ENCODE measurements at places on chromosomes 5 and 9.
A peak's percentile ranks its signal among the peaks of the same experiment; 100 is the strongest.

DNA sequence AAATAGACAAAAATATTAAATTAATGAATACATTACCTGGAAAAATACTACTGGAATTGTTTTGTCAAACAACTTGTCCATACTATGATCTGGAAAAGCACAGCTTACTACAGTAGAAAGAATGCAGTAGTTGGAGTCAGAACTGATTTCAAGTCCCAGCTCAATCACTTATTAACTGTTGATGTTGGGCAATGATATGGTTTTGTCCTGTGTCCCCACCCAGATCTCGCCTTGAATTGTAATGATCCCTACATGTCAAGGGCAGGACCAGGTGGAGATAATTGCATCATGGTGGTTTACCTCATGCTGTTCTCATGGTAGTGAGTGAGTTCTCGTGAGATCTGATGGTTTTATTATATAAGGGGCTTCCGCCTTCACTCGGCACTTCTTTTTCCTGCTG, 247.5 kb downstream of the CD180 start:
- ATAC-seq = no peak

DNA sequence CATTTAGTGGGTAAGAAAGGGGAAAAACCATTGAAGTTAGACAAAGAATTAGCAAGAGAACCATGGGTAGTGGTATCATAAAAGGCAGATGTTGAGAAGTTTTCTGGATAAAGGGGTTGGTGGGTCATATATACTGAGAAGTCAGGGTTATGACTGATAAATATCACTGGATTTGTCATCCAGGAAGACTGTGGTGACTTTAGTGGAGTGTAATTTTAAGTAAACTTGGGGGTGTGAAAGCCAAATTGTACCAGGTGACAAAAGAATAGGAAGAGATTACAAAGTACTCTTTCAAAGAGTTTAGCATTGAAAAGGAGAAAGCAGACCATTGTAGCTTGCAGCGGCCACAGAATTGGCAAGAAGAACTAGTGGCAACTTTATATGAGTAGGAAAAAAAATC, 315.2 kb upstream of the DMAC1 start:
- peak; percentile 76 for ATAC-seq

DNA sequence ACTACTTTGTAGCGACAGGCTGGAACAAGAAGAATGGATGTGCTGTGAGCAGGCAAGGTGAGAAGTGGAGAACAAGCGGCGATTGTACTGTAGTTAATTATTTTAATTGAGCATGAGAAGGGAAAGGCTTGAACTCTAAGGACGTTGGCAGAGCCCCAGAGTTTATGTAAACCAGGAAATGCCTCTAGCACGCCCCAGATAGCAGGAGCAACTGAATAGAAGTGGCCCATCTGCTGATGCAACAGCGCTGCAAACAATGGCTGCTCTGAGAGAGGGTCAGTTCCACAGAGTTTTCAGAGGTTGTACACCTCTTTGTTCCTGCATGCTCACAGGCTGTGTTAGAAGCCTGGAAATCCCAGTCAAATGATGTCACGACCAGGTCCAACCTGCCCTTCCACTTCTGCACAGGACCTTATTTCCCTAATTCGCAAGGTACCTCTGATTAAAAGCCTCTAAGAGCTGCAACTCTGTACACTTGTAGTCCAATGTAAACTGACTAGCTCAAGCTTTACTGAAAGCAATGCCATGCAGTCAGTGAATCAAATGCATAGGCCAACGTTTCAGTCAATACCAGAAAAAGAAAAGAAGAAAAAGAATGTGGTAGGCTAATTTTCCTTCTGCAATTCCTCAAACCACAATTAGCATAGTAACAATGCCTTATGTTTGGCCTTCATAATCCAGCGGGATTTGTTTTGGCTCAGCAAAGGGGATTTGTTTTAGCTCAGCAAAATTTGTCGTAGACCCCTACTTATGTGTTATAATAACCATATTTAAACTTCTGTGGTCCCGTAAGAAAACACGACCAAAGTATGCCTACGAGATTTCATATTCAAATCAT, 119.6 kb upstream of the RETREG1 start:
- ATAC-seq = no peak

GRCh38 chr5:177469750-177470525, 3.5 kb downstream of the DBN1 start:
- ATAC-seq = no peak

GRCh38 chr5:152089644-152090043, 165.0 kb upstream of the GLRA1 start:
- ATAC-seq = no peak

GRCh38 chr5:113276001-113276400, 158.8 kb downstream of the TSSK1B start:
- ATAC-seq = no peak

DNA sequence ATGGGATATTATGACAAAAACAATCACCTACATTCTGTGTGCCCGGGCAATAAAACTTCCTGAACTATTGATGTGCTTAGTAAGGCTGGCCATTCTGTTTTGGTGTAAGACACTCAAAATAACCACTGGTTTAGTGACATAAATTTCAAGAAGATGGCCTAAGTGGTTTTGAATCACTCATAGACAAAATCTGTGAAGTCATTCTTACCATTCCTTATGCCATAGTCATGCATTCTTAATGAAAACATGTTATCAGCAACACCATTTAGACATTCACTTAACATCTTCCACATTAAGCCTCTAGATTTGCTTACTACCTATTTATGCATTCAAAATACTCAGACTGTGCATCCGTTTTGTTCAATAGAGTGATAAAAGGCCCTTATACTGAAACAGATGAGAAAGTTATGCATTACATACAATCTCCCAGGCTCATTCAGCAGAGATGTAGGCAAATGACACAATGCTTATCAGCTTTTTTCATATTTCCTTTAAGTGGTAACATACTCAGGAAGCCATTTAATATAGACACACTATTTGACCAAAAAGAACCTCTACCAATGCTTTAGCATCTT, 848.8 kb upstream of the DMAC1 start:
- ATAC-seq = no peak

DNA sequence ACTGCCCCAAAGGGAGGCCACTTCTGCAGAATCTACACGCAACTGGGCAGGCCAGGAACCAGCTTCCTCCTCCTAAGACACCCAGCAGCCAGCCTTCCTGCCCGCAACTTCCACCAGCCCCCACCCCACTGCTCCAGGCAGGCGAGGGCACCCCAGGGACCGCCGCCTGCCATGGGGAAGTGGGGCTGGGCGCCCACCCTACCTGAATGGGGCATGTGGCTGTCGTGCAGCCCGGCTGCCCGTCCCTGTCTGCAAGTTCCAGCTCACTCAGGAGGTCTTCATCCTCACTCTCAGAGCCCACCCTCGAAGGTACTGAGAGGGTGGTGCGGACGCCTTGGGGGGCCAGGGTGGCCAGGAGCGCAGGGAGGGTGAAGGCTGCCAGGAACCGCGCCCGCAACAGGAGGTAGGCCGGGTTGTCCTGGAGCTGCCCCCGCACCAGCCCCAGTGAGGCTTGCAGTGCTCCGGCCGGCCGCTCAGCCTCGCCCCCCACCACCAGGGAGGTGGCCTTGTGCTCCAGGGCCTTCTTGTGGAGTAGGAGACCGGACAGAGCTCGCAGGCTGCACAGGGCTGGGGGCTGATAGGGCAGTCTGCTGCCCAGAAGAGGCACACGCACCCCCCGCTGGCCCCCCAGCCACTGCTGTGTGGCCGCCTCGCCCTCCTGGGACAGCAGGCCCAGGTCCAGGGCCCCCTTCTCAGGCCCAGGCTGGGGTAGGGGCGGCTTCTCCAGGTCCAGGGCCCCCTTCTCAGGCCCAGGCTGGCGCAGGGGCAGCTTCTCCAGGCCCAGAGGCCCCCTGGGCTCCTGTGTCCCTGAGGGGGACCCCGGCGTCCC, 4.1 kb upstream of the CARD9 start:
- no peak for ATAC-seq

DNA sequence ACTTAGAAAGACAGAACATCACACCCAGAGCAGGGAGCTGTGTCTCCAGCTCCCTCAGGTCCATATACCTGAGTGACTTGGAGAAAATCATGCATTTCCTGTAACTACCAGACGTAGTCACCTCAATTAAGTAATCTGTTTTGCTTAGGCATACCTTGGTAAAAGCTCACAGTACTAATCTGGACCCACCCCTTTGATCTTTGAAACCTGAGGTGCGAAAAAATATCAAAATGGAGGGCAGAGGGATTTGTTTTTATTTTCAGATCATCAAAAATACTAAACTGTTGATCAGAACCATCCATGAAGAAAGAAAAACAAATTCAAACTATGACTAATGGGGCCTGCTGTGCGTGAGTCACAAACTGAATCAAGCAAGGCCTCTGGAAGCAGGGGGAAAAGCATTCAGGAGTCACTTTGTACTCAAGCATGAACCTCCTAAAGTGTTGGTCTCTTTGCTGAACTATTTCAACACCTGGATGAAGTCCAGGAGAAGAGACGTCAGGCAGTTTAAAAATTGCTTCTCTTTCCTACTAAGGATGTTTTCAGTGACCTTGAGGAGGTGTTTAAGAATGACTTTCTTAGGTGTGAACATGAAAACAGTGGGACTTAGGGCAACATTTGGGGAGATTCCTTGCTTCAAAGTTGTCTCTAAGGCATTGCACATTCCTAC, 76.3 kb downstream of the MUSK start:
- no peak for ATAC-seq

DNA sequence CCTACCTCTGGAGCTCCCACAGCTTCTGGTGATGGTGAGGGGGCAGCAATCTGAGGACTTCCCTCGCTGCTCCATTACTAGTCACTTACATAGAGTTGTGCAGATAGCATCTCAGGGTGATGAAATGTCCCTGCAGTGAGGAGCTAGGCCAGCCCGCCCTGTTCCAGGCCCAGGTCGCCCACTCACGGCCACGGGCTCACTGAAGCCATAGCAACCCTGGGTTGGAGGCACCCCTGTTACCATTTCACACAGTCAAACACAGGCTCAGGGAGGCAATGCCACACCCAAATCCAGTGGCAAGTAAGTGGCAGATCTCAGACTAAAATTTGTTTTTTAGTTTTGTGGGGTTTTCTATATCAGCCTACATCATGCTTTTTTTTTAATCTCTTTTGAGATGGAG, 19.6 kb downstream of the SH2D3C start:
- ATAC-seq = no peak

- no peak for ATAC-seq
These were observed 15.5 kb upstream of the MEGF9 start for GRCh38 chr9:120729791-120730241.

DNA sequence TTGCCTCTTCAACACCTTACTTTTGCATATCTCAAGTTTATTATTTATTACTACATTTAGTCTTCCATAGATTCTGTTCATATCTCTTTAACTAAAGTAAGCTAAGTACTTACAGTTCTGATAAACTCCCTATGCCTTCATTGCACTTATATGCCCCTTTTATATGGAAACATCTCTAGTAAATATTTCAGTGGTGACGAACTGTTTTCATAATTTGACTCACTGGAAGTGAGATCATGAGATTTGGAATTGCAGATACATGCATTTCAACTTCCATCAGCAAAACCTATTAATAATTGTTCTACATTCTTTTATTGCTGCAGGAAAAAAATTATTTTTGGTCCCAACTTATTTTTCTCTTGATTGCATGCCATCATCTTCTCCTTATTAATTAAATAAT, 263.5 kb downstream of the CD180 start:
- no peak for ATAC-seq

GRCh38 chr9:132671620-132672412, 1.6 kb downstream of the GTF3C4 start:
- ATAC-seq = peak; percentile 56

- ATAC-seq = no peak
These were observed 348.1 kb downstream of the TMEM167A start for GRCh38 chr5:82728926-82729702.

GRCh38 chr9:129145841-129146292, 32.2 kb downstream of the IER5L start:
- ATAC-seq = no peak

- ATAC-seq = peak; percentile 28
These were observed 20.2 kb upstream of the SPARC start for GRCh38 chr5:151706906-151707305.

GRCh38 chr5:82792096-82792495, 285.1 kb downstream of the TMEM167A start:
- no peak for ATAC-seq

- ATAC-seq = no peak
These were observed 13.3 kb upstream of the C5orf63 start for GRCh38 chr5:127086589-127086988.

GRCh38 chr5:32115985-32116384, 58.1 kb downstream of the GOLPH3 start:
- no peak for ATAC-seq

- ATAC-seq = no peak
These were observed 79.9 kb upstream of the NEURL1B start for GRCh38 chr5:172561151-172561550.

GRCh38 chr9:123437201-123437600, 81.2 kb downstream of the CRB2 start:
- no peak for ATAC-seq

- ATAC-seq = no peak
These were observed 205.9 kb upstream of the TMEM161B start for GRCh38 chr5:88474574-88474973.

GRCh38 chr5:170444969-170445505, 55.9 kb upstream of the KCNMB1 start:
- no peak for ATAC-seq

DNA sequence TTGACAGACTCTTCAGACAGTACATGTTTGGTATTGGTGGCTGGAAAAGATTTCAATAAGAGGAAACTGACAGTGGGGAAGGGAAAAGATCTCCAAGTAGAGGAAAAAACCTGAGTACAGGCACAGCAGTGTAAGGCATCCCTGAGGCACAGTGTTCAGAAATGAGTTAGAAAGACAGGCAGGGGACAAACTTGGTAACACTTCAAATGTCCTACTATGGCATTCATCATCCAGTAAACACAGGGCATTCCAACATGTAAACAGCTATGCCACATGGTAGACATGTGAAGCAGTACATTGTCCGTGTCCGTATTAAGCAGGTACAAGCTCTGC, 45.0 kb upstream of the NR5A1 start:
- ATAC-seq = no peak

- ATAC-seq = no peak
These were observed 17.3 kb downstream of the SLC36A3 start for GRCh38 chr5:151286246-151286645.

GRCh38 chr9:114264806-114265550, 57.9 kb upstream of the ORM1 start:
- ATAC-seq = no peak

- no peak for ATAC-seq
These were observed 292.8 kb downstream of the TLE1 start for GRCh38 chr9:81396528-81396927.

GRCh38 chr9:38075272-38075671, 6.2 kb upstream of the SHB start:
- ATAC-seq = no peak

GRCh38 chr9:108811944-108812343, 43.8 kb downstream of the ACTL7B start:
- ATAC-seq = no peak

DNA sequence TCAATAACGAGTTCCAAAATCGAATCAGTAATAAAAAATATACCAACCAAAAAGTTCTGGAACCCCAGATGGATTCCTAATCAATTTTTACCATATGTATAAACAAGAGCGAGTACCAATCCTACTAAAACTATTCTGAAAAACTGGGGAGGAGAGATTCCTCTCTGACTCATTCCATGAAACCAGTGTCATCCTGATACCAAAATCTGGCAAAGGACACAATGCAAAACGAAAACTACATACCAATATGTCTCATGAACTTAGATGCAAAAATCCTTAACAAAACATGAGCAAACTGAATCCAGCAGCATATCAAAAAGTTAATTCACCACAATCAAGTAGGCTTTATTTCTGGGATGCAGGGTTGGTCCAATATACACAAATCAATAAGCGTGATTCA, 30.5 kb upstream of the MACIR start:
- no peak for ATAC-seq

- no peak for ATAC-seq
These were observed 31.0 kb downstream of the TNPO1 start for GRCh38 chr5:72847439-72847838.
